ENCODE measurements at places on chromosomes 2 and 18. TPM values are rescaled to one million over a fixed set of nuclear protein-coding genes. Genes with fewer than 3 reads are reported as not detected.

DNA sequence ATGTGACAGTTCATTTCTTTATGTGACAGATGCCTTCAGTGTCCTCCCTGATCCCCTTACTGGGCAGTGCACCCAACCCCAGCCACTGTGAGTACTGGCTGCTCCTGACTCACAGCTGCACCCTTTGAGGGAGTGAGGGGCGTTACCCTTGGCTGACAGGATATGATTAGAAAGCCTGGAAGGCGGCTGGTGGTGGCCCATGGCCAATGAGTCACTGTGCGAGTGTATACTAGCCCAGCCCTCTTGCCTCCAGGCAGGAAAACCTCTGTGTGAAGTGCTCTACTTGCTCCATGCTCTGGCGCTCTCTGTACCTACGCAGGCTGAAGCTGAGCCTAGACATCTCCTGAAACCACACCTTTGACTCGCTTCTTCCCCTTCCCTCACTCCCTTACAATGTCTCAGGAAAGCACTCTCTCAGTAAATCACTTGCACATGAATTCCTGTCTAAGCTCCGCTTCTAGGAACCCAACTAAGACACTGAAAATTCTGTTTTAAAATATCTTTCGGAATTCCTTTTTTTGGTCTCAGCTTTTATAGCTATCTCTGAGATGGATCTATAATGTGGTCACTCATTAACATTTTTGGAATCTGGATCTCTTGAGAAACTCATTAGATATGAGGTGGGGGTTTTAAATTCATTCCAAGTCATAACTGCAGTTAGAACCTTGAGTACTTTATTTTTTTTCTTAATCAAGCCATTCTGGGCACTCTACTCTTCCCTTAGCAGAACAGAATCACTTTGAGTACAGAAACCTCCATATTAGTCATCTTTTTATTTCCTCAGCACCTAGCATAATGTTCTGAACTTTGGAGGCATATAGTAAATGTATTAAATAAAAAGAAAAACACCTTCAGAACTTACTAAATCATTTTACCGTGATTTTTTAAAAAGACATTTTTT, 25.3 kb upstream of the STAM2 start:
- no peak for DNase-seq

- DNase-seq: no peak
Measured at GRCh38 chr2:102119255-102119654, 23.3 kb upstream of the IL1R1 start.

DNA sequence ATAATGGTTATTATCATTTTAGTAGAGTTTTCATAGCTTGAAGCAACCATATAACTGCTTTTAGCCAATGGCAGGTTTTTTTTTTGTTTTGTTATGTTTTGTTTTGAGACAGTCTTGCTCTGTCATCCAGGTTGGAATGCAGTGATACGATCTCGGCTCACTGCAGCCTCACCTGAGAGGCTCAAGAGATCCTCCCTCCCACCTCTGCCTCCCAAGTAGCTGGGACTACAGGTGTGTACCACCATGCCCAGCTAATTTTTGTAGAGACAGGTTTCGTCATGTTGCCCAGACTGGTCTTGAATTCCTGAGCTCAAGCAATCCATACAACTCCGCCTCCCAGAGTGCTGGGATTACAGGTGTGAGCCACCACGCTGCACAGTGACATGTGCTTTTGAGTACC, 117.5 kb upstream of the GAREM1 start:
- DNase-seq: no peak

BOLL gene
- not detected for total RNA-seq

LYG2 gene
- 0.96 TPM for total RNA-seq

DNA sequence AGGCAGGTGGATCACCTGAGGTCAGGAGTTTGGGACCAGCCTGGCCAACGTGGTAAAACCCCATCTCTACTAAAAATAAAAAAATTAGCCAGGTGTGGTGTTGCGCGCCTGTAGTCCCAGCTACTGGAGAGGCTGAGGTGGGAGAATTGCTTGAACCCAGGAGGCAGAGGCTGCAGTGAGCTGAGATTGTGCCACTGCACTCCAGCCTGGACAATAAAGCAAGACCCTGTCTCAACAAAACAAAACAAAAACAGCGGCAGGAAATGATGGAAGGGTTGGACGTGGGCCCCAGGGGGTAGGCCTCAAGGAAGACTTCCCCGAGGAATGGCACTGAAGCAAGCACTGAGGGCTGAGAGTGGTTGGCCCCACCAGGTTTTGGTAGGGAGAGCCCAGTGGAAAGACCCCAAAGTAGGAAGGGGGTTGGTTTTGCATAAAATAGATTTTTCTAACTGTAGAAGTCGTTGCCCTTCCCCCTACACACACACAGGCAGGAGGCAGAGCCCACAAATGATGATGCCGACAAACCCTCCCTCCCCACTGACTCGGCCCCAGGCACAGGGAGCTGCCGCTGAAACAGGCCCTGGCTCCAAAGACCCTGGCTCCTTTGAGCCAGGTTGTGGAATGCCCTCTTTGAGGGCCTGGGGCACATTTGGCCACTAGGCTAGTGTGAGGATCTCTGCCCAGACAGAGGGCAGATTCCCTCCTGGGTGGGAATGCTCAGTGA, 104.8 kb downstream of the CABLES1 start:
- DNase-seq: no peak

- no peak for DNase-seq
Measured at GRCh38 chr2:162731917-162732804, 106.4 kb downstream of the KCNH7 start.
